ENCODE measurements at places on chromosomes 12 and 14. TPM values are rescaled to one million over a fixed set of nuclear protein-coding genes. Genes with fewer than 3 reads are reported as not detected.

DNA sequence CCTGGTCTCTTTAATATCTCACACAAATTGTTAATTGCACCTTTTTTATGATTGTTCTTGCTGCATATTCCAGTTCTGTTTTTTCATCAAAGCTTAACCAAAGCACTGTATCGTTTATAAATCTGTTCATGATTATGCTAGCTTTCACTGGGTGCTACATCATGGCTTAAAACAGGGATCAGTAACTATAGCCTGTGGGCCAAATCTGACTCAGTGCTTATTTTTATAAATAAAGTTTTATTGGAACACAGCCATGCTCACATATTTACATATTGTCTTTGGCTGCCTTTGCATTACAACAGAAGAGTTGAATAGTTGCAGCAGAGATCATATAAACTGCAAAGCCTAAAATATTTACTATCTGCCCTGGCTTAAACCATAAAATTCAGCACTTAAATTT is 183.4 kb upstream of the NRXN3 start:
- DNase-seq, result no peak

DNA sequence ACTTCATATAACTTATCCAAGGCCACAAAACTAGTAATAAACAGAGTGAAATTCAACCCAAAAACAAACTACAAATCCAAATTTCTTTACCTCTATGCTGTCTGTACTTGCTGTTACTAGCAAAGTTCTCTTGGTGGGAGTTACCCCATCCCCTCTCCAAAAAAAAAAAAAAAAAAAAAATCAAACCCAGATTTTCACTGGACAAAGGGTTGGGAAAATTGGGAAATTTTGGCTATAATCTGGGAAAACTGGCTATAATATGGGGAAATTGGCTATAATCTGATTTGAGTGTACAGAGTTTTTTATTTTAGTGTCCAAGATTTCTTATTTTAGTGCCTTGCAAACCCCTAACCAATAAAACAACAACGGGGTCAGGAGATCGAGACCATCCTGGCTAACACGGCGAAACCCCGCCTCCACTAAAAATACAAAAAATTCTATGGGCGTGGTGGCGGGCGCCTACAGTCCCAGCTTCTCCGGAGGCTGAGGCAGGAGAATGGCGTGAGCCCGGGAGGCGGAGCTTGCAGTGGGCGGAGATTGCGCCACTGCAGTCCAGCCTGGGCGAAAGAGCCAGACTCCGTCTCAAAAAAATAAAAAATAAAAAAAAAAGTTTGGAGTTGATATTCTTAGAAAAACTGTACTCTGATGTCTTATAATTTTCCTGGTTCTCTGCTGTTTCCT is 148.4 kb downstream of the CHST11 start:
- DNase-seq, result no peak

- DNase-seq, result no peak
Observed at GRCh38 chr12:120646044-120646443, 5.6 kb downstream of the CABP1 start.

GRCh38 chr12:124679533-124680371 is 112.3 kb upstream of the NCOR2 start:
- no peak for DNase-seq

DNA sequence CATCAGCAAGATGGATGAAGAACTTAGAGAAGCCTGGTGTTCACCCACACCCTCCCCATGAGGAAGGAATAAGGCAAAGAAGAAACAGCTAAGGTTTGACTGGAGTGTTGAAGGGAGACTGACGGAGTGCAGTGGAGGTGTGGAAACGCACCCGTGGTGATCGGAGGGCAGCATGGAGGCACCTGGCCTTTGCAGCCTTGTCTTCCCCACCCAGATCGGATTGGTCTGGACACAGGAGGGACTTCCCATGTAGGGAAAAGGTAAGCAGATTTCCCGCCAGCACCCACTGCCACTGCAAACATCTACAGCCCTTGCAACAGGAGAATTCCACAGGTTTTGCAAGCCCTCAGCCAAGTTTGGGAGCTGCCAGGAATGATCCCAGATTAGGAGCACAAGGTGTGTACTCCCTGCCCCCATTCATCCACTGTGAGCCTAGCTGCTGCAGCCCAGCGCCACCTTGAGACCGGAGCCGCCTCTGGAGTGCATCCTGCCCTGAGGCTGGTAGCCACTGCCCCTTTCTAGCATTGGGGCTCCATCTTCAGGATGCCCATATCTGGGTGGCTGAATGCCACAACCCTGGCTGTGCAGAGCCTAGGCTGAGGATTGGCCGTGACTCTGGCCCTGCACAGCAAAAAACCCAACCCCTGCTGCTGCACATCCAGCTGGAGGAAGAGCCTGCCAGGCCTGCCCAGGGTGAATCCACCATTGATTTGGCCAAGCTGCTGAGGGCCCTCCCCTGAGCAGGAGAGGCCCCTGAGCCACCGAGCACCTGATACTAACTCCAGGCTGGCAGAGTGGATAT is 411.1 kb downstream of the TMEM121 start:
- no peak for DNase-seq

GRCh38 chr12:77537663-77538062 is 293.0 kb upstream of the NAV3 start:
- DNase-seq, result no peak

DNA sequence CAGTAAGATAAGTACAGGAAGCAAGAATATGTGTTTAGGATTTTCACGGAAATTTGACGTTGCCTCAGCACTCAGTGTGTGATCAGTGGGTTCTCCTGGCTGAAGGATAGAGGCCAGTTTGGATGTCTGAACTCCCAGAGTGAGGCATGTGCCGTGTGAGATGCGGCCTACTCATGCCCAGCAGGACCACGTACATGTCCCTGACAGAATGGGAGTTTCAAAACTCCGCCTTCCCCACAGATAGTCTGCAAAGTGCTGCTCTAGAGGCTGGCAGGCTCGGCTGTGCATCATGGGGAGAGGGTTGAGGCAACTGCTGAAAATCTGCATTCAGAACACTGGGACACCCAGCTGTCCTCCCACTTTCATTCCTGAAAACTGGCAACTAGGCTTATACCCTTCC is 58.3 kb downstream of the NINJ2 start:
- no peak for DNase-seq

DNA sequence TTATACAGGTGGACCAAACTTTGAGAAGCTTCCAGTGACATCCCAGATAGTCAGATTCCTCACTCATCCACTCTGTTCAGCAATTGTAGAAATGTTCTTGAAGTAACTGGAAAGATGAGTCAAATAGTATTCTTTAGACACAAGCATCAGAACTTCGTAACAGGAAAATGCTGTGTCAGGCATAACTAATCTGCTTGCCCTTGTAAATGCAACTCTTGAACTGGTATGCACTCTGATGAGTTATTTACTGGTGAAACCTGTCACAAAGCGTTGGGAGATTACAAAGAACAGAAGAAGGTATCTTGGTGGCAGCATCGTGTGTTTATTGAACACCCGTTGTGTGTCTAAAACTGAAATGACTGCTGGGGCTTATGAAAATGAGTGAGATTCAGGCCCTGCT is 10.8 kb upstream of the DUSP6 start:
- no peak for DNase-seq

DNA sequence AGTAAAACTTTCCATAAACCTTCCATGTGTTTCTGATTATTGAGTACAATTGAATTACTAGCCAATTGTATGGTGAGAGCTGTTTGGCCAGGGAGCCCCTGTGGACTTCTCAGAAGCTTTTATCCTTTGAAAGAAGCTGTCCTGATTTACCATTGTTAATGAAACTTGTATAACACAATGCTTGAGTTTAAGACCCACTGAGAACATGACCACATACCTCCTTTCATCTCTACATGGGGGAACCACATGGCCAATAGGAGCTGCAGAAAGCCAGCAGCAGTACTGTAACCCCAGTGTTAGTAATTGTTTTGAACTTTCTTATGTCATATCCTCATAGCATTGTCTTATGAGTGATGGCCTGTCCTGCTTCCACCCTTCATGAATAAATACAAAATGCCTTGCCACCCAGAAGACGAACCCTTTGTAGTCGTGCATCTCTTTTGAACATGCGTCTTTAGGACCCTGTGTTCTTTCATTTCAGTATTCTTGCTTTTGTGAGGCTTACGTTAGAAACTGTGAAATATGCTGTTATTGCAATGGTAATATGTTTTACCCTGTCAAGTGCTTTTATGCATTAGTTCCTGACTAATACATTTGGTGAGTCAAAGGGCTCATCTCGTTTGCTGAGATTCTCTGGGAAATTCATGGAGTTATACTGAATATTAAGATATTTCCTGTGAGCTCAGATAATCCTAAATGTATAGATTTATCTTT is 815.7 kb downstream of the NRXN3 start:
- DNase-seq, result no peak

DNA sequence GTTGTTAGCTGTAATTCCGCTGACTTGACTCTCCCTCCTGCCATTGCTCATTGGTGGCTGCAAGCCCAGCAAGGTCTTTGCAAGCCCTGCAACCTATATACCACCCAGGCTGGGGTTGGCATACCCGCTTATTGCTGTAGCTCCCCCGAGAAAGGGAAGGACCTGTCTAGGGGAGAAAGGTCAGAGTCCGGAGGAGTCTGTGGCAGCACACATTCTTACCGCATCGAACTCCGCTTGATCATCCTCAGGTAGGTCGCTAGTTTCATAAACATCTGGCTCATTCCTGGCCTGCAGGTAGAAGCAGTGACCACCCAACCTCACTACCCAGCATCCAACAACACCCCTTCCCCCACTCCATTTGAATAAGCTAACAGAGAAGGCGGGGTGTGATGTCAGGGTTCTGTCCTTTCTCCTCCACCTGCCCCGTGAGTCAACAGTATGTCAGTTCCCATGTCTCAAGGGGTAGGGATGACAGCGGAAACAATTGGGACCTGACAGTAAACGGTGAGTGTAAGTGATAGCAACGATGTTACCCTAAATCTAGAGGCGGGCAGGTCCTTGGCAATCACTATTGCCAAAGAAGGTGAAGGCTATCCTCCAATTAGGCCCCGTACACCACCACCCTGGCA is 1.1 kb downstream of the DCTN2 start:
- no peak for DNase-seq

DNA sequence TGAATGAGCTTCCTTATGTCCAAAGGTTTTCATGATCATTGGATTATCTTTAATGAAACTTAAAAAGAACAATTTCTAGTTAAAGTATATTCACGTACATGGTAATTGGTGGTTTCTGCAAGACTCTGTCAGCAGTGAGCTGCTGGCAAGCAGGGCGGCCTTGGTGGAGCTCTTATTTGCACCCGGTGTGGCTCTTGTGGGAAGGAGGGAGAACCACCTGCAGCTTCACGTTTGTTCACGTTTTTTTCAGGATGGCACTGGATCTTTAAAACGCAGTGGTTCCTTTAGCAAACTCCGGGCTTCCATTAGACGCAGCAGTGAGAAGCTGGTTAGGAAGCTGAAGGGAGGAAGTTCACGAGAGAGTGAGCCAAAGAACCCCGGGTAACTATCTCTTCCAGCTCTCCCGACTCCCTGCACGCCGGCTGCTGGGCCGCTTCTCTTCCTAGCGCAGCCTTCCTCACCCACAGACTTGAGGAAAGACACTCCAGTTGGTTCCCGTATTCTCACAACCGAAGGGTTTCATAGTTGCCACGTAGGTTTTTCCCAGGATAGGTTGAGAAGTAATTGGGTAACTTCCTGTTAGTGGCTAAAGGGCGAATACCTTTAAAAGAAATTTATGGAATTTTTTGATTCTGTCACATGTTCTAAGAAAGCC is 28.3 kb downstream of the XRCC3 start:
- DNase-seq, result no peak

DNA sequence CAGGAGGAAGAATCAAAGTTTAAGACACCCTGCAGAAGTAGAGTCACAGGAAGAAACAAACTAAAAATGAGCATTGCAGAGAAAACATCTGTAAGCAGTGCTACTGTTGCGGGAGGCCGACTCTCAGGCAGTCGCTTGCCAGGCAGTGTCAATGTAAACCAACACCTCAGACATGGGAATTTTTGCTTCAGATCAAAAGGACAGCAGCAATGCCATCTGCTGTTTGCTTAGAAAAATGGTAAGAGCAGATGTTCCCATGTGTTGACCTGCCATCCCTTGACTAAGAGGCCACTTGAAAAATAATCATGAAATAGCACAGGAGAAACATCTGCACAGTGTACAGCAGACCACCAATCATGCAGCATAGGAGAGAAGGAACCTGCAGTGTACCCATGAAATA is 196.6 kb downstream of the SLC25A21 start:
- DNase-seq, result no peak

DNA sequence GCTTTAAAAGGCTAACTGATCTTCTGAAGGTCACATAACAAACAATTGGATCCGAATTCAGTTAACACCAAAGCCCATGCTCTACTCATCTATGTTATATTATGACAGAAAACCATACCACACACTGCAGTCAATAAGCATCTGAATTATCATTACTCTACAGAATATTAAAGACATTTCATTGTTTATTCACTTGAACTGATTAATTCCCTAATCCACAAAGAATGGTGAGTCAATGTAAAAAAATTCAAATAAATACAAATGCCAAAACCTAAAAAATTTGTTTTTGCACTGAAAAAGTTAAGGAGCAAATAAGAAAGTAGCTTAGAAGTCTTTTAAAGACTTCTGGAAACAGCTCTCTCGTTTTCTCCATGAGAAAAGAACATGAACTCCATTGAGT is 13.7 kb downstream of the NID2 start:
- DNase-seq, result no peak

DNA sequence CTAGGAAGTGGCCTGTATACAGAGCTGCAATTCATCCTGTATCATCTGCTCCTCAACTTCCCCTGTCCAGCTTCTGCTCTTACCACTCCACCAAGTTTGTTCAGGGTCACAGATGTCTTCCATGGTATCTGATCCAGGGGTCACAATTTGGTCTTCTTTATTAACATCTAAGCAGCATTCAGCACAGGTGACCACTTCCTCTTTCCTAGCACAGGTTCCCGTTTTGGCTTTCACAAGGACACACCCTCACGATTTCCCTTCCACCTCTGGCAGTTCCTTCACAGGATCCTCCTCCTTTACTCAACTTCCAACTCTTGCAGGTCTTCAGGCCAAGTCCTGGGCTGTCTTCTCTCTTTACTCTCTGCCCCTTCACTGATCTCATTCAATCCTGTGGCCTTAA is 93.6 kb downstream of the TTC7B start:
- no peak for DNase-seq

The RNFT2 gene
- total RNA-seq, result 10.4 TPM

The MARS1 gene
- 575 TPM for total RNA-seq

The SLC4A8 gene
- 1.9 TPM for total RNA-seq

The P2RX2 gene
- not detected for total RNA-seq

The CLEC4C gene
- total RNA-seq, result not detected

The DUSP6 gene
- total RNA-seq, result 115 TPM

The HOXC11 gene
- total RNA-seq, result not detected

The YARS2 gene
- 25.4 TPM for total RNA-seq

The TSPAN8 gene
- total RNA-seq, result not detected

The MOK gene
- 2.8 TPM for total RNA-seq

The INHBE gene
- total RNA-seq, result 3.8 TPM

The GZMH gene
- 74.2 TPM for total RNA-seq

Measured in activated T-cell treated with anti-CD3 and anti-CD28 coated beads, Interleukin-2, amount 50 U/mL, for 72 hours (primary cell).